ENCODE measurements at places on chromosomes 11 and 22.

GRCh38 chr11:8690374-8691342 lies 8.1 kb downstream of the RPL27A start:
- DNase-seq = no peak

GRCh38 chr22:49290711-49291110 lies 537.0 kb downstream of the BRD1 start:
- no peak for DNase-seq

DNA sequence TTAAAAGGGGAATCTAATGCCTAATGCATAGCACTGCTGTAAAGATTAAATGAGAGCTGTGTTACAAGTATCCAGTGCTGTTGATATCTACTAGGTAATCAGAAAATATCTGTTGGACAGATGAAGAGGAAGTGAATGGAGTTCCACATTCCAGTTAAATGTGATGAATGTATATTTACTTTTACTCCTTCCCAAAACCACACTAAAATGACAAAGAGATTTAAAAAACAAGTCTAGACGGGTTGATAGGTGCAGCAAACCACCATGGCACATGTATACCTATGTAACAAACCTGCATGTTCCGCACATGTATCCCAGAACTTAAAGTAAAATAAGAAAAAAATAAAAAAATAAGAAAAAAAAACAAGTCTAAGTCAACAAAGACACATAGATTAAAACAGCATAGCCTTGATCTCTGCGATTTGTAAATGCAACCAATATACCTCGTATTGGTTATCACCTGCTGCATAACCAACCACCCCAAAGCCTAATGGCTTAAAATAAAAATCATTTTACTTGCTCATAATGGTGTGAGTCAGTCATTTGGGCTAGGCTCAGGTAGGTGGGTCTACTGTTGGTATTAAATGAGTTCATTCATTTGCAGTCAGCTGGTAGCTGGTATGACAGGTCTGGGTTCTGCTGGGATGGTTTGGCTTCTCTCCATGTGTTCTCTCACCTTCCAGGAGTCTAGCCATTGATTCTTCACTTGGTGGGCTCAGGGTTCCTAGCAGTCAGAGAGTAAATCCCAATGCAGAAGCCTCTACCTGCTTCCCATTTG lies 39.7 kb upstream of the SLC6A5 start:
- no peak for DNase-seq

- no peak for DNase-seq
These were observed 829.6 kb downstream of the KCNA4 start for GRCh38 chr11:29187215-29187614.

DNA sequence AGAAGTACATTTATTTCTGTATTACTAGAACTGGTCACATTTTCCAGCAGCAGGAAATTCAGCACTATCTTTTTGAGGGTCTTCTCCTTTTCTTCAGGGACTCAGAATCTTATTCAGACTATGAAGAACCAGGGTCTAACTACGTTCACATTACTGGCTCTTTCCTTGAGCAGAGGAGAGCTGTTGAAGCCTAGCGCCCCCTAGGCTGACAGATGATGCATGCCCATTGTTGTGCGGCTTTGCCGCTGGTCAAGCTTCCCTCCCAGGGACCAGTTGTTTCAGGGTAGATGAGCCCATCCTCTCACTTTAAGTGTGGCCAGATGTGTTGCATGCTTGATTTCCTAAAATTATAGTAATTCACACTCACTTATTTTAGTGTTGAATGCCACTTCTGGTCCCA lies 168.2 kb upstream of the PDGFD start:
- peak; percentile 9 for DNase-seq

DNA sequence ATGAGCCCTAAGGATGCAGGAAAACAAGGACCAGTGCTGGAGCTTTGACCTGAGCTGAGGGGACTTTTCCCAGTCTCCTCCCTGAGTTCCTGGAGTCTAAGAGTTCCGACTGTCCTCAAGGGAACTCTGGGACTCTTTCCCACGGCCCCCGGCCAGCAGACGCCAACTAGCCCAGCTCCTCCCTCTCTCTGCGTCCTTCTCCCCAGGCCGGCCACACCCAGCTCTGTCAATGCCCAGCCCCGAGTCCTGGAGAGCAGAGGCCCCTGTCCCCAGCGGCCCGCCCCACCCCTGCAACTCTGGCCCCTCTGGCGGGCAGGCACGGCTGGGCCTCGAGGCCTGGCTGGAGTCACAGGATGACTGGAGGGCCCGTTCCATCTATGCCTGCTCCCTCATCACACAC lies 29.8 kb downstream of the NECTIN1 start:
- no peak for DNase-seq
